ENCODE measurements at places on chromosomes 13 and 19.
A peak's percentile ranks its signal among the peaks of the same experiment; 100 is the strongest.

DNA sequence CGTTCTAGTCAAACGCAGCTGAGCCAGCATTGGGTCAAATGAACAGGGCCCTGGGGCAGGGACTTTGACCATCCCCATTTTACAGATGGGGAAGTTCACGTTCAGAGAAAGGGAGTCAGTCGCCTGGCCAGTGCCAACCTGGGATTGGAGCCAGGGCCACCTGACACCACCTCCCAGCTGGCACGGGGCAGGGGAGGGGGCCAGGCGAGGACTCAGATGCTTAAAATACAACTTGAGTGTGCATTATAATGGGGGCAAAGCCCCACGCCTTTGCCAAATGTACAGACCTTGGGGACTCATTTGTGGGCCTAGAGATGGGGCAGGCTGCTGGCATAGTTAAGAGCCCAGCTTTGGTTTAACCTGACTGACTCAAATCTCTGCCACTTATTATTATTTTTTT, 14.6 kb downstream of the PRR12 start:
- DNase-seq, result no peak

DNA sequence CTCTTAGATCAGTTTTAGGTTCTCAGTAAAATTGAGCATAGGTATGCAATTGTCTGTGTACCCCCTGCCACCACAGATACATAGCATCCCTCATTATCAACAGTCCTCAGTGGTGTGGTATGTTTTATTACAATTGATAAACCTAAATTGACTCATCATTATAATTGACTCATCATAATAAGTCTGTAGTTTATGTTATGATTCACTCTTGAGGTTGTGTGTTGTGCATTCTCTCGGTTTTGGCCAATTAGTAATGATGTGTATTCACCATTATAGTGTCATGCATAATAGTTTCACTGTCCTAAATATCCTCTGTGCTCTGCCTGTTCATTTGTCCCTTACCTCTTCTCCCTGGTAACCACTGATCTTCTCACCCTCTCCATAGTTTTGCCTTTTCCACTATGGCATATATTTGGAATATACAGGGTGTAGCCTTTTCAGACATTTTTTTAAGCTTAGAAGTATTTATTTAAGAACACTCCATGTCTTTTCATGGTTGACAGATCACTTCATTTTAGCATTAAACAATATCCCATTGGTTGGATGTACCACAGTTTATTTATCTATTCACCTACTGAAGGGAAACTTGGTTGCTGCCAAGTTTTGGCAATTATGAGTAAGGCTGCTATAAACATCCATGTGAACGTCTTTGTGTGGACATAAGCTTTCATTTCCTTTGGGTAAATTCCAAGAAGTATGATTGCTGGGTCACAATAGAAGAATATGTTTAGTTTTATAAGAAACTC, 1620.6 kb upstream of the MIR17HG start:
- DNase-seq, result peak; percentile 87

- no peak for DNase-seq
Observed at GRCh38 chr19:41248895-41249294, 15.3 kb upstream of the HNRNPUL1 start.

- DNase-seq, result no peak
Observed at GRCh38 chr19:36876993-36877938, 26.6 kb downstream of the ZNF345 start.

DNA sequence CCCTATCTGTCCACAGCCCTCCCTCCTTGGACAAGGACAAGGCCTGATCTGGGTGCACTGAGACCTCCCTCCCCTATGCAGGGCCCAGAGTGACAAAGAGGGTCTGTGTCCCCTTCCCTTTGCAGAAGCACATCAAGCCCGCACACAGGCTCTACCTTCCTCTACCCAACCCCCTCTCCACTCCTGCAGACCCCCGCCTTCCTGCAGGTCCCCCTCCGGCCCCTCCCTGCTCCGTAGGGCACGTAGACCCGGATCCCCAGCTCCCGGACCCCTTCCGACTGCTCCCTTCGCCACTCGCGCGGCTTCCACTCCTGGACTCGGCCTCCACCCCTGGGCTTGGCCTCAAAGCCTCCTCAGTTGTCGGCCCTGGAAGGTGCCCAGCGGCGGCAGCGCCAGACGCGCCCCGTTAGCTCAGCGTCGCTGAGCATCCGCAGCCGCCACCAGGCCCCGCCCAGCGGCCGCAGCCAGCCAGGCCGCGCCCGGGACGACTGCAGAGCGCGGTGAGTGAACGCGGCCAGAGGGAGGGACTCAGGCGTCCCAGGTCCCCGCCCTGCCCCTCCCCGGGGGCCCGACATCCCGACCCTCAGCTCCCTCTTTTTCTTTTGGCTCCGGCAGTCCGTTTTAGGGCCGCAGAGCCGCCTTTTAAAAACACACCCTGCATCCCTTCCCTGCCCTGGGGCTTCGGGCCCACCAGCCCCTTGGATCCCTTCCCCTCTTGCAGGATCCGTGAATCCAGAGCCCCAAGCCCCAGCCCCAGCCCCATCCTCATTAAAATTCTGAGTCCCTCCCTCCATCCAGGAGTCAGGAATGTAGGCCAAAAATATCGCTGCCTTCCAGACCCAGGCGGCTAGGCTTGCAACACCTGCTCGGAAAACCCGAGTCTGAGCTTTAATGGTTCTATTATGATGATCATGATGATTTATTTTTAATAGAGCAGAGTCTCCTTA, 1.5 kb upstream of the MYADM start:
- peak; percentile 82 for DNase-seq
